ENCODE measurements at places on chromosomes 13 and 19.

DNA sequence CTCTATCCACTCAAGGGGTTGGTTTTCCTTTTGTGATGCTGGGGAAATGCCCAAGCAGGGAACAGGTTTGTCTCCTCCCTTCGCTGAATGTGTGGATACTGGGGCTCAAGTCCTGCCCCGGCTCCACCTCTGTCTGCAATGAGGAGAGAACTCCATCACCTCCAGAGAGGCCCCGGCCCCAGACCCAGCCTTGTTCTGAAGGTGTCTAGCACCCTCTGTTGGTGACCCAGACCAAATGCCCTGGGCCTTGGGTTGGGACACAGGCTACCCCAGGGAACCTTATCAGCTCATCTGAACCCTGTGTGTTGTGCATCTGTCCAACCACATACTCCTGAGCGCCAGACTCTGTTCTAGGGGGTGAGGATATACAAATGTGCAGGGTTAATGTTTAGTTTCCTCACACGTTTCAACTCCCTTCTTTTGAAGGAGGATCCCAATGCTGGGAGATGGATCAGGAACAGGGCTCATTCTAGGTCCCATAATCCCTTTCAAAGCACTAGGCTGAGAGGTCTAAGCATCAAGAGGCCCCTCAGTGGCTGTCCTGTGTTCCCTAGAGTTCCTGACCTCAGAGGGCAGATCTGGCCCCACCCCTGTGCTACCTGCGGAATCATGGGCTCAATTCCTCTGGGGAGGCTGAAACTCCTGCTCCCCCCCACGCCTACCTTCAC is 112.5 kb upstream of the SLC7A1 start:
- peak; percentile 22 for DNase-seq

- no peak for DNase-seq
Measured at GRCh38 chr13:44395976-44396694, 22.5 kb downstream of the SERP2 start.

DNA sequence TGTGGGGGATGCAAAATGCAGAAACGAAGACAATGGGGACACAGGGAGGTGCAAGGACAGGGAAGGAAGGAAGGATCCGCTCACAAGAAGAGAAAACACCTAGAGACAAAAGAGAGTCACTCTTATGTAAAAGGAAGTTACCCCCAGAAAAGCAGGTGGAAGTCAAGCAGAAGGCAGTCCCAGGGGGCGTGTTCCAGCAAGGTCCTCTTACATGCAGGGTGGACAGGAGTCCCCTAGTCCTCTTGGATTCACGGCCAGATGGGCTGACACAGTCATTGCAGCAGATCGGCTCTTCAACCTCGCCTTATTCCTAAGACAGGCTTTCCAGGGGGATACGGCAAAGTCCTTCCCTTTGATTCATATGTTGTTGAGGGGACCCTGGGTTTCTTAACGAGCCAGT is 83.9 kb upstream of the SPATA13 start:
- no peak for DNase-seq

DNA sequence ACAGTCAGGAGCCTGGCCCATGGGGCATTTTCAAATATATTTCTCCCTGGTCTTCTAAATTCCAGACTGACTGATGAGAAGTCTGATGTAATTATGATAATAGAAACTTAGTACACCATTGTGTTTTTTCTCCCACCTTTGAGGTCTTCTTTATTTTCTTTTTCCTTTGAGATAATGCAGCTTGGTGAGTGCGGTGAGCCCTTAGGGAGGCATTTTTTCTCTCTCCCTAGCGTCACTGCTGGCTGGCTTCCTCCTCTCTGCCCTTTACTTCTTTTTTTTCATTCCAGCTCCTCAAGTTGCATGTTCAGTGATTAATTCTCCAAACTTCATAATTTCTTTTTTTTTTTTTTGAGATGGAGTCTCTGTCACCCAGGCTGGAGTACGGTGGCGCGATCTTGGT is 12.8 kb upstream of the CDC42EP5 start:
- DNase-seq: no peak

GRCh38 chr13:97311956-97312355 is 89.8 kb downstream of the MBNL2 start:
- no peak for DNase-seq

GRCh38 chr13:61664801-61665705 is 249.4 kb upstream of the PCDH20 start:
- no peak for DNase-seq

GRCh38 chr19:27635401-27635800 is 1577.5 kb downstream of the UQCRFS1 start:
- no peak for DNase-seq

GRCh38 chr13:90956031-90956430 is 391.5 kb upstream of the MIR17HG start:
- no peak for DNase-seq

DNA sequence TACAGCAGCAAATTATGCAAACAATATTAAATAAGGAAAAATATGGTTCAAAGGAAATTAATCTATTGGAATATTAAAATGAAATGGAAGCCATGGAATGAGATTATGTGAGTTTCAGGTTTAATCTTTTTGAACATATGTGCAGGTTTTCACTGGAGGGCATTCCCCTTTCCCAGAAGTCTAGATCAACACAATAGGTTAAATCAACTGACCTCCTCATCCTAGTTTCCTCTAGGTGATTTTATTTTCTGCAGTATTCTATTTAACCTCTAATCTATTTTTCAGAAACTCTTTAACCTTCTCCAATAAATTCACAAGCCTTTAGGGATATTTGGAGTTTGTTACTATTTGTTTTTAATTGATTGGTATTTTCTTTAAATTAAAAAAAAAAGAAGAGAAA is 2657.6 kb upstream of the PCDH20 start:
- DNase-seq: no peak

- DNase-seq: no peak
Measured at GRCh38 chr13:77062097-77062496, 35.1 kb upstream of the FBXL3 start.

DNA sequence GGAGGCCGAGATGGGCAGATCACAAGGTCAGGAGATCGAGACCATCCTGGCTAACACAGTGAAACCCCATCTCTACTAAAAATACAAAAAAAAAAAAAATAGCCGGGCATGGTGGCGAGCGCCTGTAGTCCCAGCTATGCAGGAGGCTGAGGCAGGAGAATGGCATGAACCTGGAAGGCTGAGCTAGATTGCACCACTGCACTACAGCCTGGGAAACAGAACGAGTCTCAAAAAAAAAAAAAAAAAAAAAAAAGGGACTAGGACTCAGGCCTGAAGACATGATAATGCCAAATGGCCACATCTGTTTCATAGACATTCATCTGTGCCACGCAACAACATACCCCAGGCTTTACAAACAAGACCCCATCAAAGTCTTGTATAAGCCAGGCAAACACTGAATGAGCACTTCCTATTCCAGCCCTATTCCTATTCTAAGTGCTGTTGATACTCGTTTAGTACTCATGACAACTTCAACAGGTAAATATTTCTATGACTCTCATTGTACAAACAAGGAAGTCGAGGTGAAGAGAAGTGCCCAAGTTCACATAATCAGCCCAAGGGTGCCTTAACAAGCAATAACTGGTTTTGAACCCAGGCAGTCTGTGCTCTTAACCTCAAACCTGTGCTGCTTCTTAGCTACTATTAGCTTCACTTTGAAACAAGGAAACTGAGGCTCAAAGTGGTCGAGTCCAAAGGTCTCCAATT is 1.7 kb downstream of the B9D2 start:
- no peak for DNase-seq

GRCh38 chr19:35596366-35596999 is 10.5 kb downstream of the PMIS2 start:
- DNase-seq: peak; percentile 57

DNA sequence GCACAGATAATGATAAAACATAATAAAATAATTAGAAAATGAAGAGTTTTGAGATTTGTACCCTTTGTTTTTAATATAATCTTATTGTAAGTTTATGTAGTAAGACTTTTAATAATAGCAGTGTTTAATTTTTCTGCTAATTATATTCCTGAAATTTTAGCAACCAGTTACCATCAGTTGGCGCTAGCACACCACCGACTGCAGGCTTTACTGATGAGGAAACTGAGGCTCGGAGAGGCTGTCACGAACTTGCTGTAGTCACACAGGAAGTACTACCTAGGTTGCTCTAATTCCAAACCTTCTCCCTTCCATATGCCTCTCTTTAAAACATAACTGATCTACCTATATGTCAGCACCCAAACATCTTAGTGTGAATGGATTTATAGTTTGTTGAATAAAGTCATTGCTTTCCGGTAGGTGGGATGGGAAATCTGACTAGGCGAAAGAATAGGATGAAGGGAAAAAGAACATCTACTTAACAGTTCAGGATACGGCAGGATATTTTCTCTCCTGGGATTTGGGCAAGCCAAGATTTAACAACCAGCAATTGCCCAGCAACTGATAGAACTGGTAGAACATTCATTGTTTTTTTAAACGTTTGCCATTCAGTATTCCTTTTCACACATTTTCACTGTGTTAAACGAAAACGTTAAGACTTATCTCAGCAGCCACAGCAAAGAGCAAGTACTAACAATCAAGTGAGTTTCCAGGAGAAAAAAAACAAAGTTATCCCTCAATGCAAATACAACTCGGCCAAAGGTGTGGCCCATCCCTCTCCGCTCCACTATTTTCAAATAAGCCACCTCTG is 822 bp upstream of the RFXAP start:
- no peak for DNase-seq

GRCh38 chr19:9580728-9581127 is 3.6 kb downstream of the ZNF121 start:
- DNase-seq: no peak

DNA sequence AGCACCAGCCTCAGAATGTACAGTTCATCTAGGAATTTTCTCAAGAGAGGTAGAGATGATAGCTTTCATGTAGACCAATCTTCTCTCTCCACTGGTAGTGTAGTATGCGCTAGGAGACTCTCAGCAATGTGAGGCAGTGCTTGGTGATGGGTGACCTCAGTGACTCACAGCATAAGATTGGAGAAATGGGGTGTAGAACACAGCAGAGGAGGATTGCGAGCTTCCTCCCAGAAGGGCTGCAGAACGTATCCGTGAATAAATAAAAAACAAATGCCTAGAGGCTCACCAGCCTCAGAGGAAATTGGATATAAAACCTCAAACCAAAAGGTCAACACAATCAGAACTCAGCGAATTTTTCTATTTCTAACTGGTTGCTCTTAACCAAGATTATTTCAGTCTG is 182.9 kb upstream of the RXFP2 start:
- DNase-seq: no peak

DNA sequence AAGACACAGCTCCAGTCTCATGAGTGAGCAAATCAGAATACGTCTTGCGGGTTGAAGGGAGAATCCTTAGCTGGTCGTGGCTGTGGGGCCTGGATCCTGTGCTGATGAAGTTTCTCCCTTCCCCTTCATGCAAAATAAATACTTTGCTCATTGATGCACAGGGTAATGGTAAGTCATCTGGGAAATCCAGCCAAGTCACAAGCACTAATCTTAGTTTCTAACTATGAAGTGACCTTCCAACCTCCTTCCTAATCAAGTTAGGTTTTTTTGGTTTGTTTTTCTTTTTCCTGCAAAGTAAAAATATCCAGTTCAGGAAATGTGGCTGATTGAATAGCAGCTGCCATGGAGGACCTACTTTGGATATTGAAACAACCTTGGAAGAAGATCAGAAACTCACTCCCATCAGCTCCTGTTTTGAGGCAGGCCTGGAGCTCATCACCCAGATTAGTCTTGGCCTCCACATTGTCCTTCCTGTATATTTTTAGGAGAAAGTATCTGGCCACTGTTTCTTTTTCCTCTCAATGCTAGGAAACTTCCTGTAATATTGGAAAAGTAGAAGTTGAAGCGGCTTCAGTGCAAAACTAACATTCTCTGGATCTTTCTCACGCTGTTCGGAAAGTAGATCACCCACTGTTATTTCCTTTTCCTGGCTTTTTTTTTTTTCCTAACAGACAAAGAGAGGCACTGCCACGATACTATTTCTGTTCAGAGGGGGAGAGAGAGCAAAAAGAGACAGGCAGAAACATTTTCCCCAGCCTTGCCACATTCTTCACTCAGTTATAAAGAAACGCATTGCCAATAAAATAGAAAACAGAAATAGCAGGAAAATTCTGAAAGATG is 12.3 kb upstream of the ARL11 start:
- no peak for DNase-seq

DNA sequence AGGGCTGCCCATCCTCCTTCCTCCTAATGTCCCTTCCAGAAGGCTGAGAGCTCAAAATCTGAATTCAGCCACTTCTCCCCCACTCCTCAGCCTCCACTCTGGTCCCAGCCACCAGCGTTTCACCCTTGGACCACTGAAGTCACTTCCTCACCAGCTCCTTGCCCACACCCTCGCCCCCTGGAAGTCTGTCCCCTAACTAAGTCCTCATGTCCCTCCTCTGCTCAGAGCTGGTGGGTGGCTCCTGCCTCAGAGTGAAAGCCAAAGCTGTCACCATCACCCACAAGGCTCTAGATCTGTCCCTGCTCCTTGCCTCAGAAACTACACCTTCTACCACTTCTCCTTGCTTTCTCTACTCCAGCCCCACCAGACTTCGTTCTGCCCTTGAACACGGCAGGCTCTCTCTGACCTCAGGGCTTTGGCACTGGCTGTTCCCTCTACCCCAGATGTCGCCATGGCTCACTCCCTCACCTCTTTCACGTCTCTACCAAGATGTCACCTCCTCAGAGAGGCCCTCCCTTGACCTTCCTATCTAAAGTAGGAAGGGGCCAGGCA is 1.7 kb downstream of the ERCC1 start:
- no peak for DNase-seq

DNA sequence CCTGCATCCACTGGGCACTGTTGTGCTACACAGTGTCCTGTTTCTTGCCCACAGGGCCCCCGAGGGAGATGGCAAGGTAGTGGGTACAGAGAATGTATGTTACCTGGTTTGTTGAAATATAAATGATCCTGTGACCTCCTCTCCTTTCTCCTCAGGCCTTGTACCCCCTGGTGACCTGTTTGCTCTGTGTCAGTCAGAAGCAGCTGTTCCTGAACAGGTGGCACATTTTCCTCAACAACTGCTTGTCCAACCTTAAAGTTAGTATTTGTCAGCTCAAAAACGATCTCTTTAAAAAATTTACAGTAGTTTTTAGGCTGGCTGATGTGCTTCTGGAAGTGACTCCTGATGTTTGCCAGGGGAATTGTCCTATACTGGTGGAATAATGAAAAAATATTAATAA is 105.1 kb downstream of the FRY start:
- DNase-seq: no peak

- no peak for DNase-seq
Measured at GRCh38 chr13:59963383-59963782, 200.3 kb downstream of the DIAPH3 start.

- DNase-seq: no peak
Measured at GRCh38 chr13:52695856-52696255, 43.2 kb downstream of the SUGT1 start.

Measured in GM12892 (cell line).